Activated T-cell treated with anti-CD3 and anti-CD28 coated beads for 1 hour (primary cell): ENCODE measurements at places on chromosomes 5 and 9.

DNA sequence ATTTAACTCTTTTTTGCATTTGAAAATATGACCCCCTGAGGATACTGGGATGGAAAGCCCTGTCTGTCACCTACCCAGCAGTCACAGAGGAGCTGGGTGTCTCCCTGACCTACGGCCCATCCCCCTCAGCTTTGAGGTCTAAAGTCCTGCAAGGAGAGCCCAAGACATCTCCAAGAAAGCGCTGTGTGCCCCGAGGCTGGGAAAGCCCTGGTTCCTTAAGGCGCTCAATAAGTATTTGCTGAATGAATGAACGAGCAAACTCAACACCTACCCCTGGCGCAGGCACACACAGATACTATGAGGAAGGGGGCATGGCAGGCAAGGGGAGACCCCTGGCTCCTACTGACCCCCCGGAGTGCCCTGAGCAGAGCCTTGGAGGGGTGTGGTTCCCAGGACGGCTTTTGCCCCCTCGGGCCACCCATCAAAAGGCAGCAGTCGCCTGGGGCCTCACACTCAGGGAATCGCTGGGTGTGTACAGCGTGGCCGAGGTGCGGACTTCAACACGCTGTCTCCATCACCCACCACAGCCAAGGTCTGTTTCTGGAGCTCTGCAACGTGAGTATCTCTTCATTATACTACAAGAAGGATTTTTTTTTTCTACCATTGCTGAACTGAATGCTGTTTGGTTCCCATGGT is 211.6 kb downstream of the ERCC6L2 start:
- no peak for DNase-seq

DNA sequence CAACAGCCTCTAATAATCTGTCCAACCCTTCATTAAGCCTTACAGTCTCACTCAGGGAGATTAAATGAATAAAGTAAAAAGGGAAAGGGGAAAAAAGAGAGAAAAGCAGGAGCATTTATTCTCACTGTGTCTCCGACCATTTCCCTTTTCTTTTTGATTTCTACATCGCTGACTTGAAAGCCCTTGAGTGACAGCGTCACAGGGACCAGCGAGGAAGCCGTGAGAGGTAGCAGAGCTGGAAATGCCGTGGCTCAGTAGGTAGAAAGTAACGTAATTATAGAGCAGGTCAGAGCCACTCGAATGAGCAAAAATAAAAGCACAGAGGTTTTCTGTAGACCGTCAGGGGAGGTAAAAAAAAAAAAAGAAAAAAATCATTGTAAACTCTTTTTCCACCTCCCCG is 52.4 kb downstream of the ASS1 start:
- DNase-seq, result no peak

- DNase-seq, result no peak
These were observed 108.4 kb upstream of the LARP1 start for GRCh38 chr5:154646745-154647113.

DNA sequence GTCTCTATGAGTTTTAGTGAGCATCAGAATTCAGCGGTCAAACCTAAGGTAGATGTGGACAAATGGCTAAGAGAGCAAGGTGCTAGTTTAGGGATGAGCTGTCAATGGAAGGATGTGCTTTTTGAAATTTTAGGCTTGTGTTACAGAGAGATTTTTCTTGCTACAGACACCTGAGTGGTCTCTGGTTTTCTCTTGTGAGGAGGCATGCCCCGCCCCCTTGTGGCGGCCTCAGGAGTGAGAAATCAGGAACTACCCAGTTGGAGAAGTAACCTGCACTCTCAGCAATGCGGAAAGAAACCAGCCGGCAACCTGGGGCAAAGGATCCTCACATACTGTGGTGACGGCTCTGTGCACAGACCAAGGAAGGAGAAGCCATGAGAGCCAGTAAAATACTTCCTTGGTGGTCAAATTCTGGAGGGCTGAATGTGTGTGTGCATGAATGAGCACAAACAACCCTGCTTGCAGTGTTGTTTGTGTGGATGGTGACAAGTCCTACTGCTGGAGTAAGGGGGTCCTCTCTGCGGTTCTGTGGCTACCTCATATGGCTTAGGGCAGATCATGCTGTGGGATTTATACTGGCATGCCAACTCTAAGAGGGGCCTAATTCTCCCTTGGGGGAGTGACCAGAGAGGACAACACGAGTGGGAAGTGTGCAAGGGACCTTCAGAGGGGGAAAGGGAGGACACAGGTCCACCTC is 16.7 kb upstream of the HSD17B4 start:
- DNase-seq, result peak; percentile 69

DNA sequence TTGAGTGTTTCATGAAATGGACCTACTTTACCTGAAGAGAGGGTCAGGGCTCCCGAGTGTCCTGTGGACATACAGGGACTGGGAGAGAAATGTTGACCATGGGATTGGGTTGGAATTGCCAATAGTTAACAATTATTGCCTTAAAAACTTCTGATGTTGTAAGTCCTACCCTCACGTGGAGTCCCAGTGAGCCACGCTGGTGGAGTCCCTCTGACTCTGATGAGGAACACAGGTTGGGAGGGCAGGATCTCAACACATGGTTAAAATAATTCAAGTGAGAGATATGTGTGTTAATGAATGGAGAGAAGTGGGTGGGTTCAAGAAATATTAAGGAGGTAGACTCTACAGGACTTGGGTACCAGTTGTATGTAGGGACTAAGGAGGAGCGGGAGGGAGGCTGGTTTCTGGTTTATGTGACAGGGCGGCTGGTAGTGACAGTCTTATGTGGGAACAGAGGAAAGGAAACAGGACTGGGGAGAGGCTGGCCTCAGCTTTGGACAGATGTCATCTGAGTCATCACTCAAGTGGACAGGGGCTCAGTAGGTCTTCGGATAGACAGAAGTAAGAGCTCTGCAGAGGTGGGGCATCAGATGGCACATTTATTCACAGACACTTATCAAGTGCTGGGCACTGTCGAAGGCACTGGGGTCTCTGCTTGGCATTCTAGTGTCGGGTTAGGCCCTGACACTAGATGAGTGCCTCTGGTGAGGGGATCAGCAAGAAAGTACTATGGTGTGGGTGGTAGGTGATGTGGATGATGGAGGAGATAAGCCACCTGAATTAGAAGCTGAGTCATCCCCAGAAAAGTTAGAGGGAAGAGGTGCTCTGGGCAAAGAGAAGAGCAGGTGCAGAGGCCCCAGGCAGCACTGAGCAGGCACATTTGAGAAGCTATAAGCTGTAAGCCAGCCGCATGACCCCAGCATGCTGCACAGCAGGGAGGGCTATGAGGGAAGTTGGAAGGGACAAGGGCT is 27.2 kb downstream of the MAML1 start:
- no peak for DNase-seq

DNA sequence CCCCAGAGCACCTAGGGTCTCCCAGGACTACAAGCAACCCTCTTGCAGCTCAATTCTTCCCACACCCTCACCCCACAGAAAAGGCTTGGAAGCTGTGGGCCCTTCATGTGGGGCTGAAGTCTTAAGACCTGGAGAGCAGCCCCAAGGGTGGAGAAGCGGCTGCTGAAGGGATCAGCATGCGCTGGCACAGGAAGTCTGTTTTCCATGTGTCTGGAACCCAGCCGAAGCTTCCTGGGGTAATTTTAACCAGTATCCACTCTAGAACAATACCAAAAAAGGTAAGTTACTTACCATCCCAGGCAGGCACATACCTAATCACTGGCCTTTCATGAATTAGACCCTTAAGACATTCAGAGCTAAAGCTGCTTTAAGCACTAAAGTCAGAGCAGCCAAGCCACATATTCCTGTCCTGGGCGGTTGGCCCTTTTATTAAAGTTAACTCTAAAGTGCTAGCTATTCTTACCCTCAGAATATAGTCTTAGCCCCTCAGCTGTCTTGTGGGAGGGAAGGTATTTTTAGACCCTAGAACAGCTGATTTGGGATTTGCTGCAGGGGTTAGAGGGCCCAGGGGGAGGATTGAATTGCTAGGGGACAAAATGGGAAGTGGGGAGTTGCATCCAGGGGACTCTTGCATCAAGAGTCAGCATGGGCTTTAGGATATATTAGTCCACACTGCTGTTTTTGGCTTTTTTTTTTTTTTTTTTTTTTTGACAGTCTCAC is 6.9 kb downstream of the IL17B start:
- DNase-seq, result no peak

GRCh38 chr9:112861638-112862555 is 28.8 kb downstream of the SLC46A2 start:
- no peak for DNase-seq

DNA sequence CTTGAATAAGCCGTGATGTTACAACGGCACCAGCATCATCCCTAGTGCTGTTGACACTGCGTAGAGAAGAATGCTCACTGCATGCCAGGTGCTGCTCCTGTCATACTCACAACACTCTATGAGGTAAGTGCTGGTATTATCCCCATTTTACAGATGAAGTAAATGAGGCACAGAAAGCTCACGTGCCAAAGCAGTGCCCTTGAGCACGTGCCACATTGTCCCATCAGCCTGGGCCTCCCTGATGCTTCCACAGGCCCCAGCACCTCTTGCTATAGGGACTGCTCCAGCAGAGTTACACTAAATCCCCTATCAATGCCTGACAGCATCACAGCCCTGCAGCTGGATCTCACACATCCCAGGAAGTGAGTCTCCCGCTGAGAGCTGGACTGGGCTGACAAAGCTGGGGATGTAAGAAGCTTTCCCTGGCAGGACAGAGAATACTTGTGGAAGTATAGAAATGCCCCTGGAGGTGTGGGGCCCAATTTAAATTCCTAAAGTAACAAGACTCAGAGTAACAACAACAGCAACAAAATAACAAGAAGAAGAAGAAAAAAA is 216.1 kb downstream of the FSTL4 start:
- DNase-seq, result no peak

GRCh38 chr5:89728750-89729149 is 680.8 kb downstream of the CETN3 start:
- no peak for DNase-seq

DNA sequence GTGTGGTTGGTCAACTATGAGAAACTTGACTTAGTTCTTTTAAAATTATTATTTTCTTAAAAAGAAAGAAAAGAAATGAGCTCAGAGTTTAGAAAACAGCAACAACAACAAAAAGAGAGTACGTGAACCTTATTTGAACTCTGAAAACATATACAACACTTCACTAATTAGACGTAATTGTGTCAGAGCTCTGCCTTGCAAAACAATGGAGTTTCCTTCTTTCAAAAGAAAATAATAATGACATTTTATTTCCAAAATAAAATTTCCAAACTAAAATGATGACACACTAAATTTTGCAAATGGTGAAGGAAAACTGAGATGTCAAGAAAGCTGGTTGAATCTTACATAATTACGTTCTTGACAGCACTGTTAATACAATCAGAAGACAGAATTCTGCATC is 15.4 kb downstream of the ROR2 start:
- DNase-seq, result no peak

GRCh38 chr5:159409801-159410200 is 79.5 kb upstream of the IL12B start:
- DNase-seq, result no peak

GRCh38 chr5:151104795-151105194 is 24.0 kb upstream of the TNIP1 start:
- DNase-seq, result no peak

GRCh38 chr5:128539038-128539429 is 989 bp upstream of the FBN2 start:
- DNase-seq, result no peak

DNA sequence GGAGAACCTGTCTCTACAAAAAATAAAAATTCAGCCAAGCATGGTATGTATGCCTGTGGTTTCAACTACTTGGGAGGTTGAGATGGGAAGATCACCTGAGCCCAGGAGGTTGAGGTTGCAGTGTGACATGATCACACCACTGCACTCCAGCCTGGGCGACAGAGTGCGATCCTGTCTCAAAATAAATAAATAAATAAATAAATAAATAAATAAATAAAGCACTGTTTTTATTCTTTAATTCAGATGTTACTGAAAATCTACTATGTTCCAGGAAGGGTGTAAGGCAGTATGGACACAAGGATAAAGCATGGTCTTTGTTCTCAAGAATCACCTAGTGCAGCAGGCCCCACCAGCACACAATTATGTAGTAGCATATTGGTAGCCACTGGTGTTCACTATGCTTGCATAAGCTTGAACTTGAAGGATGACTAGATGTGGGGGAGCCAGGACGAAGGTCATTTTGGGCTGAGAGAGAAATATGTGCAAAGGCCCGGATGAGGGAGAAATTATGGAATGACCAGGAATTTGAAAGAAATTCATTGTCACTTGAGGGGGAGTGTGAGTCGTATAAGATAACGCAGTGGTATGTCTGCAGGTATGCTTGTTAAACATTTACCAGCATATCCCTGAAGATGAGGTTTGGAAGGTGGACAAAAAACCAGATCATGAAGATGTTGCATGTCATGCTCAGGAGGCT is 70.2 kb upstream of the CD180 start:
- no peak for DNase-seq

- DNase-seq, result no peak
These were observed 874.3 kb upstream of the DMAC1 start for GRCh38 chr9:8673830-8674229.

DNA sequence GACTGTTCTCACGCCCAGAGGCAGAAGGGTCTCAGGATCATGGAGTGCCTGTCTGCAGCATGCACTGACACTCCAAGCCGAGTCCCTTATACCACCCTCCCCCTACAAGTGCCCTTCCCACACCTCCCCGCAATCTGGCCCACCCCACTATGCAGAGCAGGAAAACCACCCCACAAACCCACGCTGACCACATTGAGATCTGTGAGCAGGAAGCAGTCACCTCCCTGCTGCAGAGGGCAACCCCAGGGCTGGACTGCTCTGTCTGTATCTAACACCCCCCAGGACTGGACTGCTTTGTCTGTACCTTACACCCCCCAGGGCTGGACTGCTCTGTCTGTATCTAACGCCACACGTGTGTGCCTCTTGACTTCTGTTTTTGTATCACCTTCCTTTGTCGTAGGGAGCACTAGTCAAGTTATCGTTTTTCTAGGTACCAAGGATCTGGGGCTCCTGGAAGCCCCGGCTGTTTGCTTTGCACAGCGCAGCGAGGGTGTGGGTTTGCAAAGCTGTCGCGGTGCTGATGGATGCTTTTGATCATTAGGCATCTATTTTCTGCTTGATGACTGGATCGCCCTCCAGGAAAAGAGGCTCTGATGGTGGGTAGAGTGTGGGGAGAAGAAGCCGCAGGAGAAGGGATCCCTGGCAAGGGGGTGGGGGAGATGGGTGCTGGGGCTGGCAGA is 21.5 kb downstream of the OLFM1 start:
- no peak for DNase-seq

DNA sequence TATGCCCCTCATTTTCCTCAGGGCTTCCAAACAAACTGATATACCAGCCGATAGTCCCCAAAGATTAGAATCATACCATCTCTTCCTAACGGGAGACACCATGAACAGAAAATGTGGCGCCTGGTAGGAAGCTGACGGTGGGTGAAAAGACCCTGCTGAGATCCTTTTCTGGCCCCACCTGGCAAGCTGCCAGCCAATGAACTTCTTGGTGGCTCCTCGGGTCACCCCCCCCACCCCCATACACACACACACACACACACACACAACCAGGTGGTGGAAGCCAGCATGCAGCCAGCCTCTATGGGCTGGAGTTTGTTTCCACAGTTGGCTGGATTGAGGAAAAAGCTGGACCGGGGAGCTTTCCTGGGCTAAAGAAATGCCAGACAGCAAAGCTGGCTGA is 4.8 kb upstream of the CCIN start:
- DNase-seq, result no peak

DNA sequence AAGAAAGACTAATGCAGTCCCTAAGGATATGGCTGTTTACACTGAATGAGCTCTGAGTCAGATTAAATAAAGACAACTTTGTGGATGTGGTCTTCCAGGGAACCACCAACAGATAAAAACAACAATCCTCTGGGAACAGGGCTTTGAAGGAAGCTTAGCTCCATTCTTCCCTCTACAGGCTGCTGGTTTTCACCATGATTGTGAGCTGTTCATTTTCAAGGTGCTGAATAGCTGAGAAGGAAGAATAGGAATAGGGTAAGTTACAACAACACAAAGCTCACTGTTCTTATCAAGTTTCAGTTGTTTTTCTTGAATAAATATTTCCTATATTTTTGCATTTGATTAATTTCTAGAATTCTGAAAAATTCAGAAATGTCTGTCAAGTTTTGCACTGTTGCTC is 25.9 kb upstream of the PTAR1 start:
- DNase-seq, result no peak
